ENCODE measurements at places on chromosomes 16 and 17.

DNA sequence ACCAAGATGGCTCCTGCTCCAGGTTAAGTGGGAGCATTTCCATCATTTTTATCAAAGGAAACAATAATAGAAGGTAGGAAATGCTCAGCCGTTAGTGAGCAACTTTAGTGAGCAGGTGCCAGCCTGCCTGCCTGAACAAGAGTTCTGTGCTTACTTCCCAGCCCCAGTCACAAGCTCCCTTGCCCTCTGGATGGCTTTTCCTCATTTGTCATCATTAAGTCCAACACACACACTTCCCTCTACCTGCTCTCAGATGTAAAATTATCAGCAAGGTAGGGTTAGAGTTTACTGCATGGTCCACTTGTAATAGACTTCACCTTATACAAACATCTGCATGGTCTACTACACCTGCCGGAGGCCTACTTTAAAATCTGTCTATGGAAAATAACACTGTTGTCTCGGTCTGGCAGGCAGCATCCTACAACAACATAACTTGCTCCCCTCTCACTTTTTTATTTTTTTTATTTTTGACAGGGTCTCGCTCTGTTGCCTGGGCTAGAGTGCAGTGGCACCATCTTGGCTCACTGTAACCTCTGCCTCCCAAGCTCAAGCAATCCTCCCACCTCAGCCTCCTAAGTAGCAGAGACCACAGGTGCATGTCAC, 12.7 kb downstream of the TEX2 start:
- no peak for DNase-seq

- DNase-seq: no peak
Measured at GRCh38 chr17:46869975-46870803, 18.8 kb downstream of the WNT9B start.

GRCh38 chr17:29707212-29707571, 84.5 kb upstream of the CORO6 start:
- no peak for DNase-seq

DNA sequence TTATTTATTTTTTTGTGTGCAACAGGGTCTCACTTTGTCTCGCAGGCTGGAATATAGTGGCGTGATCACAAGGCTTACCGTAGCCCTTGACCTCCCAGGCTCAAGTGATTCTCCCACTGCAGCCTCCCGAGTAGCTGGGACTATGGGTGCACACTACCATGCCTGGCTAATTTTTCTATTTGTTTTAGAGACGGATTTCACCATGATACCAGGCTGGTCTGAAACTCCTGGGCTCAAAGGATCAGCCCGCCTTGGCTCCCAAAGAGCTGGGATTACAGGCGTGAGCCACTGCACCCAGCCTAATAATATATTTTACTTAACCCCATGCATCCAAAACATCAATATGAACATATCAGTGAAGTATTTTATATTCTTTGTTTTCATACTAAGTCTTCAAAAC, 2.0 kb downstream of the CCDC200 start:
- DNase-seq: no peak

DNA sequence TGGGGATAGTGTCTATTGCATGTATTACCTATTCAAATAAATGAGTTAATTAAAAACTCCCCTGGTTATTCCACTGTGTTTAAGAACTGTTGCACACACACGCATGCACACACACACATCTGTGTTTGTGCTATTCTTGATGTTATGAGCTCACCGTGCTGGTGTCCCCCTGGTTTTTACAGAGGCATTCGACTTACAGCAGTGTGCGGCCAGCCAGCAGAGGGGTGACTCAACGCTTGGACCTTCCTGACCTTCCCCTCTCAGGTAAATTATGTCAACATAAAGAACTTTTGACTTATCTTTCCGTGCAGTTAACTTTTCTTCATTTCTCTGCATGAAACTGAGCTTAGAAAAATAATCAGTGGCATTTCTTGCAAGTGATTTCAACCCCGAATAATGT, 214.0 kb downstream of the LGALS9B start:
- no peak for DNase-seq

DNA sequence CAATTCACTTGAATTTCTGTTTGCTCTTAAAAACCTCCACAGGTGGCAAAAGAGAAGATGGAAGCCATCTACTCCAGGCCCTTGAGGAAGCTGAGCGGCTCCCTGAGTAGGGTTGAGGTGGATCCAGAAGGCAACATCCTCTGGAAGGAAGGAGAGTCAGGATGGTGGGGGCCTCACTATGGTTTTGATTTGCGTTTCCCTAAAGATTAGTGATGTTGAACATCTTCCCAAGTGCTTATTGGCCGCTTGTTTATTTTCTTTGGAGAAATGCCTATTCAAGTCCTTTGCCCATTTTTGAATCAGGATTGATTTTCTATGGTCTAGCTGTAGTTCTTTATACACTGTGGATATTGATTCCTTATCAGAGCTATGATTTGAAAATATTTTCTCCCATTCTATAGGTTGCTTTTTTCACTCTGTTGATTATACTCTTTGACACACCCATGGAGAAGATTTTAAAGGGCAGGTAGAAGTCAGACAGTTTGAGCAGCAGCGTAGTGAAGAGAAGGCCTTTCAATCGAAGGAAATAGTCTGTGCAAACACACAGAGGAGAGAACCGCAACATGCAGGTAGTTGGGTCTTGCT, 58.6 kb downstream of the WSB1 start:
- no peak for DNase-seq

DNA sequence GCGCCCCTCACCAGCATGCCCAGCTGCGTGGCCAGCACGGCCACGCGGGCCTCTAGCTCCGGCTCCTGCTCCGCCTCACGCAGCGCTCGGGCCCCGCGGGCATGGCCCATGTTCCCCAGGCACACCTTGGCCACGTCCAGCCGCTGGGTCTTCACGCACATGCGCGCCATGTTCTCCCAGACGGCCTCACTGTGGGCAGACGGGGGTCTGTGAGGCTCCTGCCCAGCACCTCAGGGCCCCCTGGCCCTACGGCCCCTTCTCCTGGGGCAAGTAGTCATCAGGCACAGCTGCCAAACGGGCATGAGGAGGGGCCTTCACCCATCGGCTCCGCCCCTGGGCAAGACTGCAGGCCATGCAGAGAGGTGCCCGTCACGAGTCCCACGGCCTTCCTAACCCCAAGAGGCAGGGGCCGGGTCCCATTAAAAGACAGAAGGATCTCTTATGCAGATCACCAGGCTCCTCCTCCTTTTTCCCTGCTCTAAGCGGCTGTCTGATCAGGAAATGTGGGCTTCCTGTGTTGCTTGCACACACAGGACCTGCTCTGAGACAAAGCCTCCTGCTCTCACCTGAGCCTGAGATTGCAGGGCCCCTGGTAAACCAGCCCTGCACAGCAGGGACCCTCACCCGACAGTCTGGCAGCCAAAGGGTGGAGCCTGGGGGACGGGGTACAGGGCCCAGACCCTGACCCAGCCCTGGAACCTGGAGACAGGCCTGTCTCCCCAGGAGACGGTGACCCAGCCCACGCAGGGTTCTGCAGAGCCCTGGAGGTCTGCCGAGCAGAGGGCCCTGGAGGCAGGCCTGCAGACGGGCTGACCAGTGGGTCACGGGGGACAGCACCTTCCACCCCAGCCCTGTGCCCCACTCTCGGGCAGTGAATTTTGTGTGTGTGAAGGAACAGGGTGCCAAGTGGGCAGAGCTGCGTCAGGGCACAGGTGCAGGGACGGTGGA, 6.6 kb upstream of the TMEM204 start:
- DNase-seq: peak; percentile 73

GRCh38 chr16:85265810-85266209, 153.5 kb upstream of the CIBAR2 start:
- no peak for DNase-seq

DNA sequence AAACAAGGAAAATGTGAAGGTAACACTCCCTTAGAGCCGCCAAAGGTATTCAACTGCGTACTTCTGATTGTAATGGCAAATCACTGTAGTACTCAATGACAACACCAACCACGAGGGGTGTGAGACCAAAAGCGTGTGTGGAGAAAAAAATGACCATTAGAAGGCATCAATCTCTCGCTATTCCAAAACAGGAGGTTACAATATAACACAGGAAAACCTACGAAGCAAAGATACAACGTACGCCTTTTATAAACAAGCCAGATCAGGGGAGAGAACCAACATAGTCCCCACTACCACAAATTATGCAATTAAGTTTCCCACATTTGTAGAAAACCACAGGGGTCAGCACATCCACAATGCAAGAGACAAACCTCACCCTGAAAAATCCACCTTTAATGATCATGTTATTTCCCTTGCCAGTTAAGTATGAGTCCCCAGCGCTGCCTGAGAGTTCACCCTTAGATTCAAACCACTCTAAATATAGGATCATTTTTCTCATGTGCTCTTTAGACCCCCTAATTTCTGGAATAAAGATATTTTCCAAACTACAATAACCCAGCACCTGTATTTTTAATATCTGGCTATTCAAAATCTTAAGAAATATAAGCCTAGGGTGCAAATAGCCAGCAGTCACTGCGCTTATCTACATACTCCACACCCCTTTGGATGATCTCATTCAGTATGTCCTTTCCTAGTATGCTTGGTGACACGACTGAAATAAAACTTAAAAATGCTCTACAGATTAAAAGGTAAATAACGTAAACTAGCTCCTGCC, 12.4 kb downstream of the TEX14 start:
- no peak for DNase-seq

DNA sequence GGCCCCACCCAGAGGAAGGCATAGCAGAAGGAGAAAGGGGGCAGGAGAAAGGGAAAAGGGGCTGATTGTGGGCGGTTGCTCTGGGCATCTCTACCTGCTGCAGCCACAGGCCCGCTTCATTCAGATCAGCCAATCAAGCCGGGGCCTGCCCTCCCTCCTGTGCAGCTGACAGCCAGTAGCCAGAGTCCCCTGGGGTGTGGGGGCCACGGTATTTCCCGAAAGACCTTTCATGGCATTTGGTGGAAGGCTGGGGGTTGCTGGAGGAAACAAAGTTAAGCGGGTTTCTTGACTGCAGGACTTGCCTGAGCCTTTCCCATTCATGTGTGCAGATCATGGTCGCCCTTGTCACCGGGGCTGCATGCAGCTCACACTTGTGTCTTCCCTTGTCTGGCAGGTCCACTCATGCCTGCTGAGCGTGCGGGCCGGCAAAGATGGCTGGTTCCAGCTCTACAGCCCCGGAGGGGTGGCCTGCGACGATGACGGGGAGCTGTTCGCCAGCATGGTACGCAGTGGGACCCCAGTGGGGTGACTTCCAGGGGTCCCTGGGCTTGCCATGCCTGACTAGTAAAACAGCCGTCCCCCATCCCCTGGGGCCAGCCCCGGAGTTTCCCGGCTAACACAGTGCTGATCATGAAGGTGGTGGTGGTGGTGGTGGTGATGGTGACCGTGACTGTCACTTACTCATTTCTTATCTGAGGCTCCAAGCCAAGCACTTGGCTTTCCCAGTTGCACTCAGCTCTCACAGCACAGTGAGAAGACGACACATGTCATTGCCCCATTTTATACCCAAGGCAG, 82.7 kb upstream of the PLCG2 start:
- DNase-seq: no peak

GRCh38 chr17:37197336-37197735, 178.4 kb upstream of the C17orf78 start:
- no peak for DNase-seq

- DNase-seq: no peak
Measured at GRCh38 chr17:82103553-82104451, 5.8 kb upstream of the FASN start.

- DNase-seq: no peak
Measured at GRCh38 chr17:46991617-46992016, 12.6 kb upstream of the RPRML start.

- no peak for DNase-seq
Measured at GRCh38 chr17:63506627-63507026, 16.5 kb upstream of the KCNH6 start.

GRCh38 chr16:4689864-4690704, 3.3 kb upstream of the NUDT16L1 start:
- no peak for DNase-seq

- DNase-seq: no peak
Measured at GRCh38 chr17:40827746-40828453, 5.5 kb upstream of the KRT10 start.

DNA sequence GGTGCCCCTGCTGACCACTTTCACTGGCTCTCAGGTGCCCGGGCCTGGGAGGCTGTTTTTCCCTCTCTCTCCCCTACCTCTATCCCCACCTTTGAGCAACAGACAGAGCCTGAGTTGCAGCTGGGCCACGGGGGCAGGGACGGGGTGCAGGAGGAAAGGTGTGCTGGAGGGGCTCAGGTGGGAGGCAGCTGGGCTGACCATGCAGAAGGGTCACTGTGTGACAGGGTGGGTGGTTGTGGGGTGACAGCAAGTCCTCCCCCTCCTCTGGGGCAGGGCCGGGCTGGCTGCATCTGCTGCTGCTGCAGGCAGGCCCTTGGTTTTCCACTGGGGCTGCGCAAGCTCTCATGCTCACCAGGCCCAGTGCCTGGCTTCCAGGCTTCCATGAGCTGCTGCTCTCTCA, 6.6 kb downstream of the ZNF319 start:
- no peak for DNase-seq

GRCh38 chr17:30104575-30105339, 11.9 kb upstream of the NSRP1 start:
- peak; percentile 58 for DNase-seq

GRCh38 chr16:64321066-64321465, 800.8 kb downstream of the CDH11 start:
- no peak for DNase-seq

GRCh38 chr17:35053204-35053603, 10.3 kb downstream of the RFFL start:
- DNase-seq: no peak

GRCh38 chr17:58995247-58995940, 111.3 kb downstream of the TRIM37 start:
- DNase-seq: no peak

- no peak for DNase-seq
Measured at GRCh38 chr17:27343977-27344607, 50.2 kb downstream of the WSB1 start.

DNA sequence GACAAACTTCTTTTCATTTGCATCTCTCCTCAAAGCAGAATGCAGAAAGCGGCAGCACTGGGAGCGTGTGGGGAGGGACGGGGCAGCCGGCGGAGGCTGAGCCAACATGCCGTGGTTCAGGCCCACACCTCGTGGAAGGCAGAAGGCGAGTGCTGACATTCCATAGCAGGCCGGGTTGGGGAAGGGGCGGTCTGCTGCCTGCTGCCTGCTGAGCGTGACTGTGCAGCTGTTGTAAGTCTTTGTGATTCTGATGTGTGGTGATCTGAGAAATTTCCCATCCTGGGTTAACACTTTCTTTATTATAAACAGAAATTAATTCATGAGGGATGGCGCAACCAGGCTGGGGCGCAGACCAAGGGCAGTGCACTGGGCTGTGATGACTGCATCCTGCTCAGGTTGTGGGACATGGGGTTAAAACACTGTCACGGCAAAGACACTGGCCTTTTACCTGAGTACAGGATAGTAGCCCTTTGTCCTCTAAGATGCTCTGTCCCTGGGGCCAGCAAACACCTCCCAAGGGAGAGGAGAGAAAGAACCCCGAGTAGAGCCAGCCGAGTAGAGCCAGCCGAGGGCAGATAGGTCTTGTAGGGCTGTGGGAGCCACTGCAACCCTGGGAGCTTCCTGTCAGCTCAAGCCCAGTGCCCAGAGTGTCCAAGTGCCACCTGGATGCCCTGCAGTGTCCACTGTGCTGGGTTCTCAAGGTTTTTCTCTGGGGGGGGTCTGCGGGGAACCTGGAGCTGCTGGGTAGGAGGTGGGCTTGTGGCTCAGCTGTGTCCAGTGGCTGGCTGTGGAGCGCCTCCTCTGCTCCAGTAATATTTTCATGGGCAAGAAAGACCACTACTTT, 8.8 kb upstream of the DNASE1 start:
- no peak for DNase-seq

All from CD8-positive, alpha-beta T cell (primary cell).